SK-MEL-5 (cell line): ENCODE measurements at places on chromosomes 4 and X. TPM values are rescaled to one million over a fixed set of nuclear protein-coding genes. Genes with fewer than 3 reads are reported as not detected.

Gene HTR2C
- total RNA-seq, result not detected in 2 replicates

Gene NEXMIF
- not detected in 2 replicates for total RNA-seq

Gene XAGE2
- not detected in 2 replicates for total RNA-seq

Gene PITX2
- total RNA-seq, result 1.1 and 1.8 TPM in 2 replicates
